ENCODE measurements at places on chromosomes 11 and 22.

GRCh38 chr11:26580929-26581328, 8.9 kb upstream of the MUC15 start:
- no peak for DNase-seq

DNA sequence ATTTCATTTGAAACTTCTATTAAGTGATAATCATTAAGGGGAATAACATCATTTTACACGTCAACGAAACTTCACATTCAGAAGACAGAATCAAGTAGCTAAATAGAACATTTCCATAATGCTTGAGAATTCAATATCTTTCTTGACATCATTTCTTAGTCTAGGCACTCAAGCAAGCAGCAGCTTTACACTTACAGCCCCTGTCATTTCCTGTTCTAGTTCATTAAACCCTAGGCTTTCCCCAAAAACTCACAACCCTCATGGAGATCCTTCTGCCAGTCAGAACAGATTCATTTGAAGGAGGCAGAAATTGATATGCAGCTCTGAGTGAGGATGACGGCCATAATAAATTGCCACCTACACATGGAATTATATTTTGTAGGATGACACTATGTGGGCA, 5.3 kb upstream of the HORMAD2 start:
- DNase-seq = no peak

GRCh38 chr11:105168457-105168856, 28.9 kb upstream of the CARD18 start:
- no peak for DNase-seq

DNA sequence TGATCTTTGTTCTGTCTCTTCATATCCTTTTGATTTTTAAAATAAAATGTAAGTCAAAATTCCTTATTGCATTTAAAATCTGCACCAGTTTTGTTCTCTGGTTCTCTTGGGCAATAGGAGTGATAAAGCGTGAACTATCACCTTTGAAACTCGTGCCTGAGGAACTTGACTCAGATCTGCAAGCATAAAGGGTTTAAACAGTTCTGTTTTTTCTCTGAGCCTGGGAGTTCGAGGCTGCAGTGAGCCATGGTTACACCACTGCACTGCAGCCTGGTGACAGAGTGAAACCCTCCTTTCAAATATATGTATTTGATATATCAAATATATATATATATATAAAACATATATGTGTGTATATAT, 38.9 kb upstream of the CLMP start:
- no peak for DNase-seq

DNA sequence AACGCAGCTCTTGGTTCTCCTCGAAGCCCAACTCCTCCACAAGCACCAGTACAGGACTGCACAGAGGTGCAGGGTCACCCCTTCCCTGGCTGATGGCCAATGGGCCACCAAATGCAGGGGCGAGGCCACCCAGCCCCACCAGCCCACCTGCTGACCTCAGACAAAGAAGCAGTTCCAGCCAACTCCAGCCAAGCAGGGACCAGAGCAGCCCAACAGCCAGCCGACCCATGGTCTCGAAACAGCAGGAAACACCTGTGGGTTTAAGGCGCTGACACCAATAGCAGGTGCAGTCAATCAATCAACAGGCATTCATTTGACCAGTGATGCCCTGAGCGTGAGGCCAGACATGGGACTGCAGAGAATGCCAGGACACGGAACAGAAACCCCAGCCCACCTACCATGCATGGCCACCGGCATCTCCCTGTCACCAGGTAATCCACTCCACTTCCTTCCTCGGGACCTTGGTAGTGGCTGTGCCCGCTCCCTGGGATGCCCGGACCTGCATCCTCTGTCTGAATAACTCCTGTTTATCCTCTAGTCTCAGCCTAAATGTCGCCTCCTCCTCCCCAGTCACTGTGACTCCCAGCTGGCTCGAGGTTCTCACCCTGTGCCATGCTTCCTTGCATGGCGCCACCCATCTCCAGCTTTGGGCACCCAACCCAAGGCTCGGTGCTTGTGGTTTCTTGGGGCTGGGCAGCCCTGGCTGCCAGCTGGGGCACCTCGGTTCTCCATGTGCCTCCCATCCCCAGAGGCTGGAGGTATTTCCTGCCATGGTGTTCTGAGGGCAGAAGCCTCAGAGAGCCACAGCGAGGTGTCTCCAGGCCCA, 1475.4 kb downstream of the BRD1 start:
- DNase-seq = no peak

- DNase-seq = no peak
These were observed 19.0 kb downstream of the KCNQ1 start for GRCh38 chr11:2463766-2464277.

DNA sequence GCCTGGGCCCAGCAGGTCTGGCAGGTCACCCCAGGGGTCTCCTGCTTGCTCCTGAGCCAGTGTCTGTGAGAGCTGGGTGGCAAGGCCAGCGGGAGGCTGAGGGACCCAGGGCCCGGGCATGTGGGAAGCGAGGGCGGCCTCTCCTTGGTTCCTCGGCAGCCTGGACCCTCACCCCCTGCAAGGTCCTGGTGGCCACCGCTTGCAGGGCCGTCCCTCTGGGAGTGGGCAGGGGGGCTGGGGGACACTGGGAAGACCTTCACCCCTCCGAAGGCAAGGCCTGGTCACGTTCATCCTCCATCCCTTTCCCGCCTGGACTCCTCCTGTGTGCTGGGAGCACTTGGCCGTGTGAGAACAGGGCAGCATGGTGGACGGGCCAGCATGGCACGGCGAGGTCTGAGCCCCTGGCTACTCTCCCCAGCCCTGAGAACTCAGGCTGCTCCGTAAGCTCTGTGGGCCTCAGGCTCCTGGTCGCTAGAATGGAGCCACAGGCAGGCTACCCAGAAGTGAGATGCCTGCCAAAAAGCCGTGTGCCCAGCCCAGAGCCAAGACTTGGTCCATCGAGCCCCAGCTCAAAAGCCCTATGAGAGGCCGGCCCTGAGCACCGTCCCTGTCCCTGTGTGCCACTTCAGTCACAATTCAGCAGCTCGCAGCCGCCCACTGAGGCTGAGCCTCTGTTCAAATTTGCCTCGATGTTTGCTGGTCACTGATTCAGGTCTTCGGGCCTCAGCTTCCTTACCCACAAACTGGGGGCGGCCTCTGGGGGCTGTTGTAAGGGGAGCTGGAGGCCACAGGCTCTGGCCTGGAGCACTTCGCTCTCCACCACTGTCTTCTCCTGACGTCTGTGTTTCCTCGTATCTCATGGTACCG, 45.0 kb downstream of the IGLL1 start:
- no peak for DNase-seq

- no peak for DNase-seq
These were observed 17.9 kb downstream of the RTN3 start for GRCh38 chr11:63698976-63699733.

GRCh38 chr11:130139401-130139800, 20.2 kb upstream of the ST14 start:
- no peak for DNase-seq

GRCh38 chr22:35037089-35037488, 28.9 kb upstream of the ISX start:
- no peak for DNase-seq

GRCh38 chr11:96579656-96580055, 189.8 kb downstream of the JRKL start:
- no peak for DNase-seq

GRCh38 chr11:70270877-70271648, 573 bp downstream of the PPFIA1 start:
- DNase-seq = peak; percentile 50

DNA sequence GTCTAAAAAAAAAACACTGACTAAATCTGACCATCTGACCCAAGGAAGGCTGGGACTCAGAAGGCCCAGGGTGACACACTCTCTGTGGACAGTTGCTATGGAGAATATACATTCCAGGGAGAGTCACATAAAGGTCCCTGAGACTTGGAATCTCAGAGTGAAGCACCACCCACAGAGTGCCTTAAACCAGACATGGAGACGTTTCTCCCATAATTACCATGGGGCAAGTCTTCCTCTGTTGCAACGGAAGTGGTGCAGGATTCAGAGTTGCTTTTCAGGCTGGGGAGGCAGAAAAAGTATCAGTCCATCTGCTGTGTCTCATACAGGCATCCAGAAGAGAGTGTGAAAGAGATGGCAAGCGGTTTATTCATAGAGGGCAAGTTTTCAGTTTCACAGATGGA, 58.7 kb upstream of the SLN start:
- DNase-seq = no peak

DNA sequence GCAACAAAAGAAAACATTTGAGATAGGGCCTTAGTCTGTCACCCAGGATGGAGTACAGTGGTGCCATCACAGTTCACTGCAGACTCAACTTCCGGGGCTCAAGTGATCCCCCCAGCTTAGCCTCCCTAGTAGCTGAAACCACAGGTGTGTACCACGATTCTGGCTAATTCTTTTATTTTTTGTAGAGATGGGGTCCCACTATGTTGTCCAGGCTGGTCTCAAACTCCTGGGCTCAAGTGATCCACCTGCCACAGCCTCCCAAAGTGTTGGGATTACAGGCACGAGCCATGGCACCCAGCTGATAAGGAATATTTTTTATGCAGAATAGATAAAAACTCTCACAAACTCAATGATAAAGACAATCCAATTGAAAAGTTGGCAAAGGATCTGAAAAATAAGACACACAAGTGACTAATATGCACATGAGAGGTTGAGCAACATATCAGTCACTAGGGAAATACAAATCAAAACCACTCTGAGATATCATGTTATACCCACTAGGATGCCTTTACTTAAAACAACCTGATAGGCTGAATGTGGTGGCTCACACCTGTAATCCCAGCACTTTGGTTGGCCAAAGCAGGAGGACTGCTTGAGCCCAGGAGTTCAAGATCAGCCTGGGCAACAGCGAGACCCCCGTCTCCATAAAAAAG, 33.9 kb upstream of the CLTCL1 start:
- no peak for DNase-seq

- no peak for DNase-seq
These were observed 453.7 kb downstream of the INSC start for GRCh38 chr11:15568440-15568839.

GRCh38 chr22:27541836-27542235, 259.7 kb downstream of the MN1 start:
- DNase-seq = no peak

DNA sequence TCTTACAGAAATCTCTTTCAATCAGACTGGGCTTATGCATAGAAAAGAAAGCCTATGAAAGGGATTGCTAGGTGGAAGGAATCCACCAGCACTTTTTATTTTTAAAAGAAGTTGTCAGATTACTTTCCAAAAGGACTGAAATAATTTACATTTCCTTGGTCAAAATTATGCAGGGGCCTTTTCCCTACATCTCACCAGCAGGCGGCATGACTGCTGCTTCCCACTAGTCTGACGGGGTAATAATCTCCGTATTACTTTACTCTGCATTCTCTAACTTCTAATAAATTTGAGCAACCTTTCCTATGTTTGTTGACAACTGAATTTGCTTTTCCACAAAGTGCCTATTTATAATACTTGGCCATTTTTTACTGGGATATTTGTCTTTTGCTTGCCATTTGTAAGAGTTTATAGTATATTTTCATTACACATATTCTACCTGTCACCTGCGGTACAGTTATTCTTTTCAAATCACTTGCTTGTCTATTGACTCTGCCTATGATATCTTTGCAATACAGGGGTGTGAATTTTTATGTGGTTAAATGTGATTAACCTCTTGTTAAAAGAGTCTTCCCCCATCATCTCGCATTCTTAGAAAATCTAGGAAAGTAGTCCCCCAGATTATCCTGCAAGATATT, 51.9 kb upstream of the USP47 start:
- DNase-seq = peak; percentile 8

DNA sequence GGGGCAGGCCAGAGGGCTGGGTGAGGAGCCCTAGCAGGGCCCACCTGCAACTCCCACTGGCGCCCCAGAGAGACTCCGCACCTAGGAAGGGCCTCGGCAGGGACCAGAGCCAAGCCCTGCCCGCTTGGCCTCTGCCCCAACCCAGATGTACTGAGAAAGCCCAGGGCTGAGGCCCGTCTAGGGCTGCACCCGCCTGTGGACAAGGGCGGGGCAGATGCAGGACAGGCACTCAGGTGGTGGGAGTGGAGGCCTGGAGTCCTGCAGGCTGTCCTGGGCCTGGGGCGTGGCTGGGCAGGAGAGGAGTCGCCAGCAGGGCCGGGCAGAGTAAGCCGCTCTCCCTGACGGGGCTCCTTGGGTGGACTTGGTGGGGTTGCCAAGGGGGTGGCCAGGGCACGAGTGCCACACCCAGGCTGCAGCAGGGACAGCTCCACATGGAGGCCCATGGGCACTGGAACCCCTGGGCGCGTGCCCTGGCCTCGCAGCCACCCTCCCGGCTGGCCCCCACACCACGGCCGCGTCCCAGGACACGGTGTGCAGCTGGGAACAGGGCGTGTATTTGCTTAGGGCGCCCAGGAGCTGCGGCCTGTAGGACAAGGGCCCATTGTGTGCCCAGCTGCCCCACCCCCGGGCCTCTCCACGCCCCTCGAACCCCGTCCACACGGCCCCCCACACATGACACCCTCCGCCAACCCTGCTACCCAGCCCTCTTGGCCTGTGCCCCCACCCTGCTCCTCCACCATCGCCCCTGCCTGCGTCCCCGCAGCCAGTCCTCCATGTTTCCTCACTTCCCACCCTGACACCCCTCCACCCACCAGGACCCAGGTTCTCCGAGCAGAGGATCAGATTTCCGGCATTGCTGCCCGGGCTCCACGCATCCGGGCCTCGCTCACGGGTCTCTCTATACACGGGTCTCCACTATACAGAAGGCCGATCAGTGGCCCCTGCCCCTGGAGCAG, 11.3 kb upstream of the PIM3 start:
- DNase-seq = no peak

DNA sequence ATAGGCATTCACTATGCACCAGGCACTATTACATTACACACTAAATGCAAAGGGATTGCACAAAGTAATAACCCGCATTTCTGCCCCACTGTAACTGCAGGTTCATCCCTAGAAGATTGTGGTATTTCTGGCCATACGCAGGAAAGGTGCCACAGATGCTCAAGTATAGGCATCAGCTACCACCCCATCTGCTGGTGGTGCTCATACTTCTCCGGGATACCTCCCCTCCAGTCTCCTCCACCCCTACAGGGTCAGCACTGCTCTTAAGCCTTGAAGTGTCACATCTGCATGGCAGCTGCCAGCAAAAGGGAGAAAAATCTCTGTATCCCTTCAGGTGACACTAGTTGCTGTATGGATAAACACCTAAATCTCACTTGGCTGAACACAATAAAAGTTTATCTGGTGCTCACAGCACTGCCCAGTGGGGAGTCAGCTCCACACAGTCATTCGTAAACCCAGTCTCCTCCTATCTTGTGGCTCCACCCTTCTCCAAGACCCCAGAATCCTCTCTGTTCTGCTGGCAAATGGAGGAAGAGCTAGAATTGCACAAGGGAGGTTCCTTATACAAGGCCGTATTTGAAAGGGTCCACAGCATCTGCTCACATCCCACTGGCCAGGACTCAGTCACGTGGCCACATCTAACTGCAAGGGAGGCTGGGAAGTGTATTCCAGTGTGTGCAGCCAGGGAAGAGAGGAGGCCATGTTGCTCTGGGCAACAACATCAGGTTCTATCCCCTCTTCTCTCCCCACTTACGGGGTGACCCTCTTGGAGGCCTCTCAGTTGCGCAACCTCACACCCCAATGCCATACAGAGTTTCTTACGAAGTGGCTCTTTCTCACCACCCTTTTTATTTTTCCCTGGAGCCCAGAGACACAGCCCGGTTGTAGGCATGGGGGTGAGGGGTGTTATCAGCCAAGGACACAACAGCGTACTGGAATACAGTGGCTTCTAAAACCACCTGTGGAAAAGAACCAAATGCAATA, 114.7 kb downstream of the BUD13 start:
- no peak for DNase-seq

Measured in CD4-positive, alpha-beta T cell treated with Interleukin-17A for 1 hour (primary cell).